NCI-H82 (cell line): ENCODE measurements at places on chromosomes 11 and 22.

DNA sequence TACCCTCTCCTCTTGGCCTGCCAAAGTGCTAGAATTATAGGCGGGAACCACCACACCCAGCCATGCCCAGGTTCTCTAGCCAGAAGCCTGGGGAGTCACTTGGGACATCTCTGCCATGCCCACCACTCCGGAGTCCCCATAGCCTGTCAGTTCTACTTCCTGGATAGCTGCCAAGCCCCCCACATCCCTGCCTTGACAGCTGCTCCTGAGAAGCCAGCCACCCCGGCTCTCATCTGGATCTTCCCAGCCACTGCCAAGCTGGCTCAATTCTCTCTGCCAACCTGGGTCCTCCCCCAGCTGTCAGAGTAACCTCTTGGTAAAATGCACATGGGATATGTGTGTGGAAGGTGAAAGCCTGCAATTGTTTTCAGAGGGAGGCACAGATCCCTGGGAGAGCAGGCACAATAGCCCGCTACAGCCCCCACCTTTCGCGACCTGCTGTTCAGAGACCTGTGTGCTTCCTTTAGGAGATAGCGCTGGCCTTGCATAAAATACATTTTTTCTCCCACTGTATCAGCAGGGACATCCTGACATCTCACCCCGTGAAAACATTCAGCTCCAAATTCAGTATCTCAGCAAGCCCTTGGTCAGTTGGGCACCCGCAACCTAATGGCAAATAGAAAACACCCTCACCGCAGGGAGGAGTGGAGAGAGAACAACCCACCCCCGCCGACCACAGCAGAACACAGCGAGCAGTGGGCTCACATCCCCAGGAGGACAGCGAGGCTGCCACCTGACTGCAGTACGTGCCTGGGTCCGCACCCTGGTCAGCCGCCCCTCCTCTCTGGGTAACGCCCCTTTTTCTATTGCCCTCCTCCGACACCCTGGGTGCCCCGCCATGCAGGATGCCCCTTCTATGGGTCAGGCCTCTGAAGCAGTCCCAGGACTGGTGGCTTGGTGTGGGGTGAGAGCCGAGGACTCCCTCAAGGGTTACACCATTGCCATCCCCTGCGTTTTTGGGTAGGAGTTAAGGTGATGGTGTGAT is 1342.2 kb downstream of the BRD1 start:
- DNase-seq = no peak

- no peak for DNase-seq
Observed at GRCh38 chr11:102791271-102792036, 6.5 kb downstream of the MMP1 start.

DNA sequence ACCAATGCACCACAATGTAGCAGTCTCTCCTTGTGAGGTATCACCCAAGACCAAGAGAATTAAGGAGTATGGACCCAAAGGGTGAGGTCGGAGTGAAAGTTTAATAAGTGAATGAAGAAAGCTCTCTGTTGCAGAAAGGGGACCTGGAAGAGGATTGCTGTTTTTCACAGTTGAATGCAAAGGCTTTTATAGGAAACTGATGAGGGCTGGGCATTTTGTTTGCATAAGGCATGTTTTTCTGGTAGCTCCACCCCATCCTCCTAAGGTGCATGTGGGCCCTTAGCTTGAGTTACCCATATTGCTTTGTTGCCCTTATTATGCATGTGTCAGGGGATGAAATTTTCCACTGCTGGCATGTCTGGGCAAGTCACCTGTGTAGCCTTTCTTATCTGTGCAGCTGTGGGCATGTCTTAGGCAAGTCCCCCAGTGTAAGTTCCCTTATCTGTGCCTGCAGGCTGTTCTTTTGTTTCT is 64.7 kb downstream of the BDNF start:
- no peak for DNase-seq

GRCh38 chr22:27576815-27577573 is 224.6 kb downstream of the MN1 start:
- peak; percentile 1 for DNase-seq

- no peak for DNase-seq
Observed at GRCh38 chr11:62400281-62400680, 18.6 kb upstream of the SCGB1A1 start.

DNA sequence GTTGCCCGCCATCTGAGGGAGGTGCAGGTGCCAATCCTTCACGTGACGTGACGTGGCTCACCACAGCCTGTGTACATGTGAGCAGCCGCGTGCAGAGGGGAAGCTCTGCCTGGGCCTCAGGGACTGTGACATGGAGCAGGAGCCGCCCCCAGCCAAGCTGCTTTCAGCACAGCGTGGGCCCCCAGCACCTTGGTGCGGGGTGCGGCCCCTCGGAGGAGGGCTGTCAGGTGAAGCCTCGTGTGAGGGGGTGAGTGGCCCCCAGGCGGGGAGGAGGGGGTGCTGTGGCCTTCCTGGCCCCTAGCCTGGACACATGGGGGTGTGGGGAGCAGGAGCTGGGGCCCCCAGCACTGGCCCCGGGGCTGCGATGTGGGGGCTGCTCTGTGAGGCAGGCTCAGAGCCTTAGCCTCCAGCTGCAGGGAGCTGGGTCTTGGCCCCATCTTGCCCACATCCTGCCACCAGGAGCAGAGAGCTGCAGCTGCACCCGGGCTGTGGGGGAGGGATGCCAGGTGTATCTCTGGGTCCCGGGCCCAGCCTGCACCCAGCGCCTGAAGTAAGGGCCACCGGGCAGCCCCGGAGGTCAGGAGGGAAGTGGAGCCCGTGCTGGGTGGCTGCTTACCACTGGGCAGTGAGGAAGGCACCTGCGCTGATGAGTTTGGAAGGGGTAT is at the start of gene ADORA2A:
ADORA2A (plus strand) TSS at position 100 of the 665 bp plus-strand sequence. CDS start 5,806 bp downstream, outside the sequence.
- no peak for DNase-seq

GRCh38 chr22:40473703-40474102 is 103.3 kb downstream of the SGSM3 start:
- DNase-seq = no peak

DNA sequence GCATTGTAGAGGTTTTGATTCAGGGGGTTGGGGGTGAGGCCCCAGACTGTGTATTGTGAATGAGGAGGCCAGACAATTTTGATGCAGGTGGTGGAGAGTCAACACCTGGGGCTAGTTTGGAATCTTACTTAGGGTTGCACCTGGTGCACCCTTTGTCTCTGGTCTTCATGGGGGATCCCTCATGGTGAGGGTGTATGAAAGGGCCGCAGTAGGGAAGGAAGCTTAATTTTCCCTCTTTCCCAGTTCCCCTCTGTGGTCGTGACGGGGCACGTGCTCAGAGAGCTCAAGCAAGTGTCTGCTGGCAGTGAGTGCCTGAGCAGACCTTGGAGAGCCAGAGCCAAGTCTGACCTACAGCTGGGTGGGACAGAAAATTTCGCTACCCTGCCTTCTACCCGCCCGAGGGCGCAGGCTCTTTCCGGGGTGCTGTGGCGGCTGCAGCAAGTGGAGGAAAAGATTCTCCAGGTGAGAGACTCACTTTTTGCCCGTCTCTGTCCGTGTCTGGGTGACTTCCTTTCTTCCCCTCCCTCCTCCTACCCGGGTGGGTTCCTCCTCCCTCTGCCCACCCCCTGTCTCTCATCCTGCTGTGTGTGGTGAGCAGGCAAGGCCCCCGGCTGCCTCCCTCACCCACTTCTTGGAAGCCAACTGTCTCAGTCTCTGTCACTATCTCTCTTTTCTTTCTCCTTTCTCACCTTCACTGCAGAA is 131.7 kb downstream of the MICAL2 start:
- no peak for DNase-seq

DNA sequence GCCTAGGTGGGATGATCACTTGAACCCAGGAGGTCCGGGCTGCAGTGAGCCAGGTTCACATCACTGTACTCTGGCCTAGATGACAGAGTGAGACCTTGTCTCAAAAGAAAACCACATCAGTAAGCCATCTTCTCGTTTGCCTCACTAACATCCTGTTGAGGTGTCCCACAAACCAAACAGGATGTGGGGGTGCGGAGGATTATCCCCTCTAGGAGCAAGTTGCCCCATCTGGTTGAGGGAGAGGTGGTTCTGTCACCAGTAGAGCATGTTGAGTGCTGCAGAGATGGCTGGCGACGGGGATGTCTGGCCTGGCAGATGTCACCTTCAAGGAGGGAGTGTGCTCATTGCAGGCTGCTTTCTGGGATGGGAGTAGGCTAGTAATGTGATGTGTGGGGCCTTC is 72.4 kb downstream of the ZNRF3 start:
- DNase-seq = no peak

- peak; percentile 24 for DNase-seq
Observed at GRCh38 chr11:44858796-44859527, 91.7 kb downstream of the TP53I11 start.

- no peak for DNase-seq
Observed at GRCh38 chr22:21963790-21964211, 11.2 kb upstream of the PPM1F start.

- no peak for DNase-seq
Observed at GRCh38 chr11:68890490-68891231, 13.0 kb downstream of the MRPL21 start.

DNA sequence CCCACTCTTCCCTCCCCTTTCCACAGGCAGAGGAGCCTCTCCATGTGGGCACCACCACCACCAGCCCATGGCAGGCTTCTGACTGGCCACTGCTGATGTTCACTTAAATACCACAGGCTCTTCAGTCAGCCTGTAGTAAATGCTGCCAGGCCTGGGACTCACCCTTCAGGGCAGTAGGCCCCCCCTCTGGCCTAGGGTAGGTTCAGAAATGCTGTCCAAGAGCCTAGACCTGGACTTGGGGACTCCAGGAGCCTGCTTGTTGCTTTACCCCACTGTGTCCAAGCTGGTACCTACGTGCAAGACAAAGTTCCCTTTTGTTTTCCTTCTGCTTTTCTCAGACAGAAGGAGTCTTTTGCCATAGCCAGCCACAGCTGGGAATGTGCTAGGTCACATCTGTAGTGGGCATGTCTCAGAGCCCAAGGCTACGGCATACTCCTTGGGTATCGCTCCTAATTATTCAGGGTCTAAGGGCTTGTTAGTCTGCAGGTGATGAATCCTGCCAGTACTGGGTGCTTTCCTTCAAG is 38.6 kb downstream of the TMEM135 start:
- no peak for DNase-seq

GRCh38 chr11:127890030-127890615 is 697.2 kb downstream of the ETS1 start:
- DNase-seq = no peak

DNA sequence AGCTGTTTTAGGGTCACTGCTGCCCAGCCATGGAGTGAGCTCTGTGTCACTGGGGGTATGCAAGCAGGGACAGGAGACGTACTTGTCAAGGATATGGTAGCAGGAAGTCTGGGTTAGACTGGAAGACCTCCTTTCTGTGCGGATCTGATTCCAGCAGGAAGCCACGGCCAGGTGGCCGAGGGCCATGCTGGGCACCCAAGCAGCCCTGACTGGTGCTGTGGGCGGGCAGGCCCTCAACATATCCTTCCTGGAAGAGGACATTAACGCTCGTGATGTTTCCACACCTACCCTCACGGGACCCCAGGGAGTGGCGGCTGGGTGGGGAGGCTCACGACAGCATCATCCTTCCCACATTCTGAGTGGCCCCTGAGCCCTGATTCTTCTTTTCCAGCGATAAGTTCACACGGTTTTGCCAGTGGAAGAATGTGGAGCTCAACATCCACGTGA is 8.7 kb upstream of the ANKRD13D start:
- DNase-seq = no peak

GRCh38 chr11:86151174-86152005 is 82.5 kb upstream of the PICALM start:
- peak; percentile 15 for DNase-seq

GRCh38 chr11:134779179-134779578 is 367.1 kb upstream of the B3GAT1 start:
- DNase-seq = no peak

GRCh38 chr11:59221441-59221840 is 8.7 kb upstream of the MPEG1 start:
- no peak for DNase-seq

DNA sequence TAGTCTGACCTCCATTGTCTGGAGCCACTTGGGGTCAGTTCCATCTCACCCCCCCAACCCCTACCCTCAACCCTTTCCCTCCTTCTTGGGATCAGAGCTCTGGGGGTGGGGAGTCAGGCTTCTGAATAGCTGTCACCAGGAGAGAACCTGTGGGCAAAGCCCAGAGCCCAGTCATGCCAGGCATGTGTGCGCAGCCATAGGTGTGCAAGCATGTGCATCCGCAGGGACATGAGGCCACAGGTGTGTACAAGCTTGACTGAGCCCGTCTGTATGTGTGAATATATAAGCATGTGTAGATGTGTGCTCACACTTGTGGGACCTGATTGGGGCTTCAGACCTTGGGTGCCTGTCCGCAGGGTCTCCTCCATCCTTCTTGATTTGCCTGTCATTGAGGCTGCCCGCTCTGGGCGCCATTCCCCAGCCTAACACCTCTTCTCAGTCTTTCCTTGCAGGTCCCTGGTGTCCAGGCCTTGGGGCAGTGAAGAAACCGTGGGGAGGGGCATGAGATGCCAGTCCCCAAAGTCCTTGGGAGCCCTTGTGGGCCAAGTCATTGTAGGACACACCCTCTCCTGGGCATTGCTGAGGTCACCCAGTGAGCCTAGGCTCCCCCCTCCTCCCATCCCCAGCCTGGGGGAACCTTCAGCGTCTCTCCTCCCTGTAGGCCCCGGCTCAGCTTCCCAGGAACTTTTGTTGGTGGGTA is 9.0 kb downstream of the ATG16L2 start:
- DNase-seq = no peak
